DND-41 (cell line): ENCODE measurements at places on chromosomes 3 and 15.

DNA sequence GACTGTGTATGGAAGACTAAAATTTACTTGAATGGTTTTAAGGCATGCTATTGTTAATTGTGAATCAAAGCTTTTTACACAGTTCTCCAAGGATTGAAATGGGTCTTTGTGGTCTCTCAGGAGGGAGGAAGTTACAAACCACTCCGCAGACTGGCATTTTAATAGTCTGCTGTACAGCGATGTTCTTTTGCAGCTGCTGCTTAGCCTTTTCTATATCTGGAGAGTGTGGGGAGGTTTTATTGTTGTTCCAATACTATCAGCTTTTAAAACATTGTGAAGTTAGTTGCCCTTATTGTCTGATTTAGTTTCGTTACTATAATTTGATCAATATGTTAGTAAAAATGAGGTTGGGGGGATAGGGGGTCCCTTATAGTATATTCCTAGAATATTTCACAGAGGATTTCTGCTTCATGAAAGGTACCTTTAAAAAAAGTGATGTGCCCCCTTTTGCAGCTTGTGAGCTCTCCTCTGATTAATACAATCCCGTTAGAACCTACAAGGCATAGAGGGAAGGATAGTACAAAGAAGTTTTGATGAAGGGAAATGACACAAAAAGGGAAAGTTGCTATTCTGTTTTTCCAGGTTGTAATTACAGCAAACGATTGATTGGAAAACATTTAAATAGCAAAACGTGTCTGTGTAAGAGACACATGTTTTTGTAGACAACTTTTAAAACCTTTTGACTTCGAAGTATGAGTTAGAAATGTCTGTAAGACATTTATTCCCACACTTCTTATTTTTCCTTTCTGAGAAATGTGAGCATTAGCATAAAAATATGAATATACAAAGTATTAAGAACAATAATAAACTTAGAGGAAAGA, 158.3 kb upstream of the CGNL1 start:
- peak; percentile 40 for DNase-seq

- no peak for DNase-seq
Measured at GRCh38 chr15:94079459-94079858, 151.9 kb upstream of the MCTP2 start.

GRCh38 chr15:84969257-84969656, 12.4 kb upstream of the PDE8A start:
- DNase-seq, result no peak

- DNase-seq, result no peak
Measured at GRCh38 chr3:40511031-40511718, 5.3 kb downstream of the ZNF620 start.

- DNase-seq, result no peak
Measured at GRCh38 chr3:126704494-126705214, 614 bp downstream of the CHCHD6 start.

DNA sequence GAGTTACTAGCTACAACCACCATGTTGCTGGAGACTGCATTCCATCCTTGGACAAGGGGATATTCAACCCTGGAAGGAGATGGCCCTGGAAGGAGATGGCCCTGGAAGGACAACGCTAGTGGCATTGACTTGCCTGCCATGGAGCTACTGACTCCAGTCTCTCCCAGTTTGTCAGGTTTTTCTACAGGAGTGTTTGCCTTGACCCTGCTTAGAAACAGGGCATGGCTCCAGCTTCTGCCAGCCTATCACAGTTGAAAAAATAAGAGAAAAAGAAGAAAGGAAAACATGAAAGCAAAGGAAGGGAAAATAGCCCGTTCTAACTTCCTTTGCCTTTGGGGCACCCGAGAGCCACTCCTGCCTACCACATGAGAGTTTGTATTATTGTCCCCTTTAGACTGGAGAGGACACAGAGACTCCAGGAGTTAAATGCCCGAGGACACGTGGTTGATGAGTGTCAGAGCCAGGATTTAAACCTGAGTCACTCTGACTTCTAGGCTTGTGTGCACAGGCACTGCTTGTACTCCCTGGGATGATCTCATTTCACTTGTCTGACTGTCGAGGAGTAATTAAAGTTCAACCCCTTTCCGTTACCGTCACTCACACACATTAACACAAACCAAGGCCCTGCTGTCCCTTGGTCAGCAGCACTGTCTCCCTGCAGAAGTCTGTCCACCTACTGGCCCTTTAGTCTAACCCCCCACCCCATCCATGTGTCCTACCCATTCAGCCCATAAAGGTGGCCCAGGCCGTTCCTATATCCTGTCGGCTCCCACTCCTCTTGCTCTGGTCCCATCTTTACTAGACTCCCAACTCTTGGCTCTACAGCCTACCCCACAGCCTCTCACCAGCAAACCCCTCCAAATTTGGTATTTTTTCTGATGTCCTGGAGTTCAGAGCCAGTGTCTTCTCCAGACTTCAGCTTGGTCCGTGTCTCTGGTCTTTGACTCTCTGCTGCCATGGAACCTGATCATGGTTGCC, 46.1 kb downstream of the C2CD4A start:
- no peak for DNase-seq

DNA sequence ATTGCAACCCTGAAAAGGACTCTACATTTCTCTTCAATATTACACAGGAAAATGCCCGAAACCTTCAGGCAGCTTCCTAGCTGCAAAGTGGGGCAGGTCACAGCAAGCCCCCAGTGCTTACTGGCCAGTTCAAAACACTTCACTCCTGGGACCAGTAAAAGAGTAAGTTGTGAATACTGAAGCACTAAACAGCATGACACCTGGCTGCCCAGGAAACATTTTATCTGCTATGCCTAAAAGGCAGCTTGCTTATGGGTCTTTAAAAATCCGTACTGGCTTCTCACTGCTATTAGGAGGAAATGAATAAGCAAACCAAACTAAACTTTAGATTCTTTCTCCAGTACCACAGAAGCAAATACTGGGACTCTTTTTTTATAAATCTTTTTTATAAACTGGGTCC, 457.9 kb upstream of the ALCAM start:
- no peak for DNase-seq

DNA sequence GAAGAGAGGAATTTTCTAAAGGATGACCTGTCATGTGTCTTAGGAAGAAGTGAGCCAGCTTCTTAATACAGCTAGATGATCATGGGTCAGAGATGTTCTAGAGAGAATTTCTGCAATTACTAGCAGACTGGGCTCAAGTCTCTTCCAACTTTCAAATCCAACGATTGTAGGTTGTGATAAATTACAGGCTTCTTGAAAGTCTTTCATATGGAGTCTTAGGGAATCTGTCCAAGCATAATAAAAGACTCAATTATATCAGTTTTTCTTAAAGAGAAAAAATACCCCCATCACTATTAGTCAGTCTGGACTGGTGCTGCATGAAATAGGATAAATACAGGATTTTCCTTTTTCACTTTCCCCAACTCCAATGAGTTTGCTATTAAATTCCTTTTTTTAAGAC, 59.1 kb downstream of the DRD3 start:
- DNase-seq, result no peak

GRCh38 chr15:39497759-39498565, 82.9 kb upstream of the THBS1 start:
- peak; percentile 73 for DNase-seq

- peak; percentile 79 for DNase-seq
Measured at GRCh38 chr3:196237203-196237602, 20.9 kb downstream of the SLC51A start.

DNA sequence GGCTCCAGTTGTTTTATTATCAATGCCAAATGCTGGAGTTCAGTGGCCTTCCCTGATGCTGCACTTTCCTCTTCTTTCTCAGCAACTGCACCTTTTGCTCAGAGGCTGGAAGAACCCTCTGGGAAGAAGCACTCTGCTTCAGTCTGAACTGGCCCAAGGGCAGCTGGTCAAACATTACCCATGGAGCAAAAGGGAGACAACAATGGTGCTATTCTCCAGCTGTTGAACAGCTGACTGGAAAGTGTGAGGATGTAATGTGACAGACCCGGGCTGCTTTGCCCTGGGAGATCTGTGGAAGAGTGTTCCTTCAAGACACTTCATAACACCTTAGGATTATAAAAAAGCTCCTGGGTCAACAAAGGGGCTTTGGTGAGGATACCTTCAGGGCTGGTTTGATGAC, 84.9 kb downstream of the EPHB1 start:
- no peak for DNase-seq

DNA sequence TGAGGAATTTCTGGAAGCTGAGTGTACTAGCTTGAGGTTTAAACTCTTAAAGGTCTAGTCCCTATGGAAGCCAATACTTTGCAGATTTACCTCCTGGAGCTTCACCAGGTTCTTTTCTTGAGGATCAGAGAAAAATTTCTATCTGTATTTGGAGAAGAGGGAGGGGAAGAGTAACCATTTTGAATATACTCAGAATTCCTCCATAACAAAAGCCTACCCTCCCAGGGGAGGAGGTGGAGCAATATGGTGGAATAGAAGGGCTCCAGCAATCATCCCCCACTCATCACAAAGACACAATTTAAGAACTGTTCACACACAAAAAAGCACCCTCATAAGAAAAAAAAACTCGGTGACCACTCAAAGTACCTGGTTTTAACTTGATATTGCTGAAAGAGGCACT, 36.0 kb upstream of the PEX5L start:
- DNase-seq, result no peak

DNA sequence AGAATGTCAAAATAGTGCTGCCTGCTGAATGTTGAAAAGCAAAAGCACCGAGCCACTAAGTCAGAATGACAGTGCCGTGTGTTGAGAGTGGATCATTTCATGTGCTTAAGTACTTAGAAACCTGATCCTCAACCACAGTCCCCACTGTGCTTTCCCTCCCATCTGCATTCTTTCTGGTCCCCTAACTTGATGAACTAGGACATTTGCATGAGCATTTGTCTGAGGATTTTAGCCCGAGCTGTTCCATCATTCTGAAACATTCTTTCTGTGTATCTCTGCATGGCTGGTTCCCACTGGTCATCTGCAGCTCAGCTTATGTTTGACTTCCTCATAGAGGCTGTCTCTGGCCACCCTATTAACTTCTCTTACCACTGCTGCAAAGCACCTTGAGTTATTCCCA, 42.0 kb downstream of the SST start:
- no peak for DNase-seq

DNA sequence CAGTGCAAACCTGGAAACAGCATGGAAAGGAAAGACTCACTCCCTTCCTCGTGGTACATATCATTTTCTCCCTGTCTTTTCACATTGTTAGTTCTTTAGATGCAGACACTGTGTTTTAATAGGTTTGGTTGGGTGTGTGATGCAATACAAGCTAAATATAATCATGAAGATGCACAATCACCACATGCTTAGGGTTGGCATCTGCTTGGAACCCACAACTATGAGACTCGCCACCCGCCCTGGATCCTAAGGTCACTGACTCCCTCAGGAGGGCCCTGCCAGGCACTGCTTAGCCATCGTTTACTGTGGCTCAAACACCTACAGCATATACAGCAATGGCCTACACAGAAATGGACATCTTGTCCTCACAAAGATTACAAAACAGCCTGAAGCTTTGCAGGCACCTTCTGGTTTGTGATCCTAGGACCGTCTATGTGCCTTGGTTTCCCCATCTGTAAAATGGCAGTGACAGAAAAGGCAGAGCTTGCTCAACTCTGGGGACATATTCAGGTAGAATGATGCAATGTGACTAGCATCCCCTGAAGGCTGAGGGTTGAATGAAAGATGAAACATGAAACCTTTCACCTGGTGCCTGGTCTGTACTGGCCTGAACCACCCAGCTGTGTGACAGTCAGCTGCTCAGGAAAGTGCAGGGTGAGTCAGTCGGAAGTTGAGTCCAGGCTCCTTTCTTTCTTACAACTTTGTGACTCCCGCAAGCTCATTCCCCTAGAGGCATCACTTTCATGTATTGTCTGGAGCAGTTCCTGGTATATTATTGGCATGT, 123.6 kb upstream of the PFN2 start:
- DNase-seq, result no peak

DNA sequence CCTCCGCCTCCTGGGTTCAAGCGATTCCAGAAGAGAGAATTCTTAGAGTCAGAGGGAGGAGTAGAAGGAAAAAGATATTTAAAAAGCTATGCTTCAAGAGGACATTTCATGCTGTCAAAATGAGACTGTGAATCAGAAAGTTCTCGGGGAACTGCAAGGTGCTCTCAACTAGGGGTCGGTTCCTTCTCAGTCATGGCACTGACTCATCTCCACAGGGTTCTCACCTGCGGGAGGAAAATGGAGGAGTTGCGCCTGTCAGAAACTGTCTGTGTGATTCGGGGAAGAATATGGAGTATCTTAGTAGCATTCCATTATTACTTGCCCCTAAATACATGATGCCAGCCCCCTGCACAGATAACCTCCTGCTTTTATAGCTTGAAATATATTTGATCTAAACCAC, 47.4 kb downstream of the APH1B start:
- DNase-seq, result no peak

GRCh38 chr15:40054855-40055575, 16.0 kb upstream of the SRP14 start:
- peak; percentile 43 for DNase-seq

GRCh38 chr3:128311441-128311844, 155.2 kb downstream of the DNAJB8 start:
- no peak for DNase-seq

DNA sequence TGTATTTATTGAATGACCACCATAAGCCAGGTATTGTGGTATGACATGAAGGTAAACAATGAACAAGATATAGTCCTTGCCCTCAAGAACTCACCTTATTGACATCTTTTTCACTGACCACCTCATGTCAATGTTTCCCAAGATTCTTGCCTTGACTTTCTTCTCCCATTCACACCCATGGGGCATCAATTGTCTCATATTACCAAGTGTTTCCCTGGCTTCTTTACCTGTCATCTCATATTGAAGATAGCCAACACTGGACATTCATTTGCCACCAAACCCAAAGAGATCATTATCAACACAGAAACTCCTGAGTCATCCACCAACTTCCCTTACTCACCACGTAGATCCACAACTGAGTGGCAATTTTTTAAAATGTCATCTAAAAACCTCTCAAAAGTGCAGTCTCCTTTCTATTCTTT, 2.2 kb downstream of the EFHB start:
- no peak for DNase-seq

- DNase-seq, result no peak
Measured at GRCh38 chr15:37973856-37974255, 39.4 kb downstream of the TMCO5A start.

- DNase-seq, result no peak
Measured at GRCh38 chr15:40992825-40993224, 39.6 kb downstream of the CHAC1 start.

DNA sequence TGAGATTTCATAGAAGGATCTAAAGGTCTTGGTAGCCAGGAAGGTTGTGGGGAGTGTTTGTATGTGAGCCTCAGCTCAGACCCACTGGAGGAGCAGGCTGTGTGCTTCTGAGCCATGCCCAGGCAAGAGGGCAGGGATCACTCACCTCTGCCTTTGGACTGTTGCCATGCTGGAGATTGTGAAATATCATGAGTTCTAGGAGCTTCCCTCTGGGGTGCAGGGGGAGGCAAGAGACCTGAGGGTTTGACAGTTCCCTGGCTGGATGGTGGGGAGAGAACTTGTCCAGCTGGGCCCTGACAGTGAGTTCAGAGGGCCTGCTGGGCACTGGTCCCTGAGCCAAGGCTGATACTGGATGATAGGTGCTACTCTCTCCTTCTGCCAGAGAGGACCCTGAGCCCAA, 6.0 kb downstream of the SLC6A1 start:
- DNase-seq, result no peak

- DNase-seq, result no peak
Measured at GRCh38 chr15:47726399-47726823, 9.1 kb downstream of the SEMA6D start.
